WTC11 (cell line): ENCODE measurements at places on chromosomes 3 and 15. TPM values are rescaled to one million over a fixed set of nuclear protein-coding genes. Genes with fewer than 3 reads are reported as not detected.

DNA sequence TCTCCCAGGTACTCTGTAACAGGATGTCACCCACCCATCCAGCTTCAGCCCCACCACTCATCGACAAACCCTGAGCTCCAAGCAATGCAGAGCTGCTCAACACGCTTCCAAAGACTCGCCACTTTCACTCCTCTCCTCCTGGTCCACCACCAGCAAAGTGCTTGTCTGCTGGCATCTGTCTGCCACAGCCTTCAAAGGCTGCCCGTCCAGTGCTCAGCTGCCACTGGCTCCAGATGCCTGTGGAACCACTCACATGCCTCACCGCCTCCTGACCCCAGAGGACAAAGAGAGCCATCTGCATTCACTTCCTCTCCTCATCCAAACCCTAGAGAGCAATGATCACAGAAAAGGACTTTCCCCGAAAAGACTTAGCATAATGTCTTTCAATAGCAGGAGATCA lies 109.5 kb upstream of the OCA2 start:
- no peak for DNase-seq
- H3K36me3 ChIP-seq = peaks cover 42% of the 10 kb centered on the region
- no peak overlapping the region for H3K4me3 ChIP-seq
- H3K27me3 ChIP-seq = no peaks in the 10 kb centered on the region
- peak overlapping the region; percentile 42 for H3K27ac ChIP-seq

- no peaks in the 10 kb centered on the region for H3K36me3 ChIP-seq
- no peak overlapping the region for H3K4me3 ChIP-seq
- H3K27ac ChIP-seq = no peak overlapping the region
- no peak for DNase-seq
Observed at GRCh38 chr15:36254426-36254825, 325.0 kb upstream of the CDIN1 start.

DNA sequence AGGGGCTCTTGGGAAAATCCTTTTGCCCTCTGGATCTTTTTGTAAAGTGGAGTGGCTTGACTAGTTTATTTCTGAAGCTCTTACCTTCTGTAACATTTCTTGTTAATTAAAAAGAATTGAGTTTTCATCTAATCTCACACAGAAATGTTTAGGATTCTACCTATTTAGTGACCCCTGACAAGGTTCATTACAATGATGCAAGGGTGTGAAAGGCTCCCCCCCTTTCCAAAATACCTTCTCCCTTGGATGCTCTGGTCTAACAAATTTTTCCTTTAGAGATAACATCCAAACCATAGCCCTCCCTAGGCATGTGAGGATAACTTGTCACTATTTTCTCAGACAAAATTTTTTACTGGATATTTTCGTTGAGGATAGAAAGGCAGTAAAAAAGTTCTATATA lies 223.9 kb downstream of the THRB start:
- no peaks in the 10 kb centered on the region; the same call in 1 of the 2 replicates for H3K27me3 ChIP-seq
- DNase-seq = no peak
- no peak overlapping the region for H3K27ac ChIP-seq
- no peak overlapping the region for H3K4me3 ChIP-seq
- H3K36me3 ChIP-seq = no peaks in the 10 kb centered on the region

GRCh38 chr15:73923156-73923487 lies 3.1 kb upstream of the LOXL1 start:
- H3K4me3 ChIP-seq = peak overlapping the region; percentile 47
- no peak for DNase-seq
- H3K27ac ChIP-seq = no peak overlapping the region; the same call in 1 of the 2 replicates
- peaks cover 55% of the 10 kb centered on the region for H3K4me1 ChIP-seq
- peaks cover 10% of the 10 kb centered on the region for H3K27me3 ChIP-seq
- H3K36me3 ChIP-seq = peaks cover 10% of the 10 kb centered on the region

DNA sequence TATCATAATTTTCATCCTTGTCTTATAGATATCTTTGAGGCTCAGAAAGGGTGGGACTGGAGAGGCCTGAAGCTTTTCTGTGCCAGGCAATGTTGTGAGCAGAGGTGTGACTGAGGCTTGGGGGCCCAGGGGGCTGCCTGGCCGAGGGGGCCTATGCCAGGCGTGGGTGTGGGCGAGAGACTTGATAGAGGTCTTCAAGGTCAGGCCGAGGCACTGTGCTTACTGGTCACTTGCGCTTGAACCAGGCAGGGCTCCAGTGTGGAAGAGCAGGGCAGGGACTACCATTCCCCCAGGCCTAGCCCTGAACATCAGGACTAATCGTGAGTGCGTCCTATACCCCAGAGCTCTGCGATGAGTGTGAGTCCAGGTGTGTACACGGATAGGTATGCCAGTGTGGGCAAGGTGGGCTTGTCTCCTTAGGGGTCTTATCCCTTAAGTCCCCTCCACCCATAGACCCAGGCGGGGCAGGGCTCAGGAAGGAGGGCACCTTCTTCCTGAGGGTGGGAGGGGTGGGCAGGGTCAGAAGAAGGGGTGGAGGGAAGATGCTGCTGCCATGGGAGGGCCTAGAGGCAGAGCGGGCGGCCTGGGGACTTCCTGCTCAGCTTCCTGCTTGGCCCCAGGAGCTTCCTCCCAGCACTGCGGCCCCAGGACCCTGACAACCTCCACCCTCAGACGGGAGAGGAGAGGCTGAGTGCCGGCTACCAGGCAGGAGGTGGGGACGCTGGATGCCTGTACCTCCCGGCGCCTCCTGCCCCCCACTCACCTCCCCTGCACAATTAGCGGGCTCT lies 84.7 kb downstream of the LINGO1 start:
- no peaks in the 10 kb centered on the region for H3K36me3 ChIP-seq
- H3K4me1 ChIP-seq = peaks cover 18% of the 10 kb centered on the region
- no peak overlapping the region for H3K4me3 ChIP-seq
- peaks cover 3% of the 10 kb centered on the region for H3K27me3 ChIP-seq
- no peak overlapping the region for H3K27ac ChIP-seq

DNA sequence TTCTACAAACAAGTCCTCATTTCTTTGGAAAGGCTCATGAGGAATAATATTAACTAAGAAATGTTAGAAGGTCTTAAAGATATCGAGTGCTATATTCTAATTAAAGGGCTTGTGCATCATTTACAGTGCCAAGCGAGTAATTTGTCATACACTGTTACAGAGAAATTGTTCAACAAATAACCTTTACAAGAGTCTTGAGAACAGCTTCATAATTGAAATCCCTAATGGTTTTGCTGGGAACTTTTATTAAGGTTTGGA lies 209.5 kb downstream of the MECOM start:
- H3K4me1 ChIP-seq = peaks cover 16% of the 10 kb centered on the region
- H3K27ac ChIP-seq = no peak overlapping the region
- no peak overlapping the region for H3K4me3 ChIP-seq
- H3K36me3 ChIP-seq = no peaks in the 10 kb centered on the region
- H3K27me3 ChIP-seq = no peaks in the 10 kb centered on the region

DNA sequence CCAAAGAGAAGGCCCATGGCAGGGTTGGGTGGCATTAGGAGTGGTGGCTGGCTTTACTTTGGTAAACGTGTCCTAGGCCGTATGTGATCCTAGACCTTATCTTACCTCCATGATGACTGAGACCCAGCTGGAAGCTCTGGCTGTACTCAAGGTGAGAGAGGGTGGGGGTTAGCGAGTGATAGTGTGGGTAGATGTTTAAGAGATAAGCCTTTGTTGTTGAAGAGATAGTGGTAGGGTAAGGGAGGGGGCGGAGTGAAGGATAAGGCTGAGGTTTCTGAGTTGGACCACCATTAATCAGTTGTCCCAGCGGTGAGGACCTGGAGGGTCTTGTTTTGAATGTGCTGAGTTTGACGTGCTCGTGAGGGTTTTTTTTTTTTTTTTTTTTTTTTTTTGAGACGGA lies 61.5 kb upstream of the ULK4 start:
- H3K4me3 ChIP-seq = no peak overlapping the region
- H3K4me1 ChIP-seq = peaks cover 60% of the 10 kb centered on the region
- no peaks in the 10 kb centered on the region for H3K36me3 ChIP-seq
- no peak for DNase-seq
- H3K27ac ChIP-seq = peak overlapping the region; percentile 82
- no peaks in the 10 kb centered on the region for H3K27me3 ChIP-seq

GRCh38 chr3:172175254-172175599 lies 135.8 kb downstream of the FNDC3B start:
- H3K4me1 ChIP-seq = peaks cover 84% of the 10 kb centered on the region
- DNase-seq = no peak
- H3K27me3 ChIP-seq = no peaks in the 10 kb centered on the region
- H3K36me3 ChIP-seq = no peaks in the 10 kb centered on the region; the same call in 1 of the 2 replicates

- H3K27ac ChIP-seq = no peak overlapping the region
- H3K36me3 ChIP-seq = peaks cover 8% of the 10 kb centered on the region
- no peak overlapping the region for H3K4me3 ChIP-seq
- peaks cover 10% of the 10 kb centered on the region for H3K27me3 ChIP-seq
- no peak for DNase-seq
Observed at GRCh38 chr3:87148020-87148419, 79.1 kb upstream of the CHMP2B start.

GRCh38 chr3:195005251-195005620 lies 265.7 kb downstream of the XXYLT1 start:
- DNase-seq = peak; percentile 39
- H3K27ac ChIP-seq = no peak overlapping the region
- peaks cover 29% of the 10 kb centered on the region for H3K4me1 ChIP-seq
- H3K27me3 ChIP-seq = peaks cover 7% of the 10 kb centered on the region; the same call in 1 of the 2 replicates
- H3K4me3 ChIP-seq = no peak overlapping the region

DNA sequence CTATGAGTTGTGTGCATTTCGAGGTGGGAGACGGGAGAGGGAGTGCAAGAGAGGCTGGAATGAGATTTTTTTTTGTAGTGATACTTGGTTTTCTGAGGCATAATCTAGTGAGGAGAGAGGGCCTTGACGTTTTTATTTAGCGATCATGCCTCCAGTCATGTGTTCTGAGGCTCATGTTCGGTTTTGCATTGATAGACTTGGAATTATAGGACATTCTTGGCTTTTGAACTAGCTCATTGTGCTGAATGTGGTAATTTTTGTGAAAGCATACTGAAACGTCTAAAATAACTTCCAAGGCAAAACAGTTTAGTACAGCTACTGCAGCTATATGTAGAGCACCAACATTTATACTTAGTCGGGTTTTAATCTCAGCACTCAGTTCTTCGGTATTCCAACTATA lies 408.1 kb downstream of the CNTN4 start:
- H3K4me1 ChIP-seq = no peaks in the 10 kb centered on the region
- H3K36me3 ChIP-seq = peaks cover 86% of the 10 kb centered on the region

GRCh38 chr3:184784731-184785500 lies 27.1 kb upstream of the VPS8 start:
- H3K27me3 ChIP-seq = no peaks in the 10 kb centered on the region; the same call in none of the 2 replicates
- H3K4me1 ChIP-seq = peaks cover 35% of the 10 kb centered on the region
- H3K36me3 ChIP-seq = no peaks in the 10 kb centered on the region
- no peak for DNase-seq

GRCh38 chr3:13141183-13141582 lies 68.0 kb upstream of the IQSEC1 start:
- H3K4me3 ChIP-seq = no peak overlapping the region
- H3K27me3 ChIP-seq = no peaks in the 10 kb centered on the region
- no peaks in the 10 kb centered on the region for H3K36me3 ChIP-seq
- peaks cover 11% of the 10 kb centered on the region for H3K4me1 ChIP-seq
- no peak for DNase-seq

GRCh38 chr15:89656116-89656815 lies 999 bp upstream of the KIF7 start:
- H3K27me3 ChIP-seq = peaks cover 34% of the 10 kb centered on the region
- peak overlapping the region; percentile 84 for H3K4me3 ChIP-seq
- DNase-seq = no peak
- peaks cover 7% of the 10 kb centered on the region; the same call in 1 of the 2 replicates for H3K36me3 ChIP-seq
- no peak overlapping the region for H3K27ac ChIP-seq
- H3K4me1 ChIP-seq = peaks cover 10% of the 10 kb centered on the region

DNA sequence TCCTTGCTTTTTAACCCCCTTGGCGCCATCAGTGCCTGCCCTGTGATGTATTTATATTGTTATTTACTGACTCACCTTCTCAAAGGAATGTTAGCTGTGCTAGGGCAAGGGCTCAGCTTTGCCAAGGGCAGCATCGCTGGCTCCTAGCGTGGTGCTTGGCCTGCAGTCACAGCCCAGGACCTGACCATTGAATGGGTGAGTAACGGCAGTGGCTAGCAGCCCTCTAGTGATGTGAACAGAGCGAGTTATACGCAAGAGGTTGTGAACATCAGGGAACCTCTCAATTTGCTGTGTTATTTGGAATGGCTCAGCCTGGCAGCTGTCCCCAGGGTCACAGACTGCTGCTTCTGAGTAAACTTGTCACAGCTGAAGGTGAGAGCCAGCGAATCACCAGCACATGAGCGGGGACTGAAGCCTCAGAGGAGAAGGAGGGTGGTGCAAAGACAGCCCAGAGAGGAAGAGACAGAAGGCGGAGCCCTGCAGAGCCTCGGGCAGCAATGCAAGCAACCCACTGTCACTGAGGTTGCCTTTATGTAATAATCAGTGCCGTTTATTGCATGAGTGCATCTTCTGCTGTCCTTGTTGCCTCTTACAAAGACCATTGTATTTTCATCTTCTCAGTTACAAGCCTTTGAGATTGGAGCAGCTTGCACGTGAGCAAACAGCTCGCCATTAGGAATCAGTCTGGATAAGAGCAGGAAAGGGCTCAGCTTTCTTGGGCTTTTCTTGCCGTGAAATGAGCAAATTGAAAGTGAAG lies 158.3 kb downstream of the SLCO3A1 start:
- H3K4me3 ChIP-seq = no peak overlapping the region
- no peaks in the 10 kb centered on the region for H3K36me3 ChIP-seq
- DNase-seq = no peak
- H3K27ac ChIP-seq = no peak overlapping the region

DNA sequence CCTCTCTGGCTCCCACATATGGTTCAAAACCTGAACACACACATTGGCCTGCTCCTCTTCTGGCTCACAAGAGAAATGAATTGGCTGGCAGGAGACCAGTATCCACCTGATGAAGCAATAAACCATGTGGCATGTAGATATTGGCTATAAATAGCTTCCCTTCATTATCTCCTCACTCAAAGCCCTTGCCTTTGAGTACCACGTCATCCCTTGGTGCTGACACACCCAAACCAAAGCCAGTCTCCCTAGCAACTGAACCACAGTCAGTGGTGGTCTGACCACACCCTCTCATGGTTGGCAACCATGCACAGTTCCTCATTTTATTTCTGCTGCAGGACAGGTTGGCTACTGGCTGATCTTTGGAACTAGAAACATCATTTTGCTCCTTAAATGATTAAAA lies 98.8 kb downstream of the ZNF621 start:
- H3K4me1 ChIP-seq = peaks cover 3% of the 10 kb centered on the region; the same call in 1 of the 2 replicates
- no peak overlapping the region for H3K27ac ChIP-seq
- no peak for DNase-seq
- peaks cover 5% of the 10 kb centered on the region for H3K36me3 ChIP-seq
- H3K4me3 ChIP-seq = no peak overlapping the region

- H3K36me3 ChIP-seq = no peaks in the 10 kb centered on the region
- H3K4me3 ChIP-seq = no peak overlapping the region
- peaks cover 20% of the 10 kb centered on the region for H3K4me1 ChIP-seq
- no peak overlapping the region for H3K27ac ChIP-seq
- no peak for DNase-seq
Observed at GRCh38 chr3:109050591-109051167, 67.3 kb downstream of the MORC1 start.

Gene ATP13A5
- total RNA-seq = not detected in 3 replicates

Gene ABHD10
- total RNA-seq = 27.6 to 32.4 TPM (median 29.2 TPM) in 3 replicates

Gene PGBD4
- total RNA-seq = 1.1 to 1.2 TPM (median 1.1 TPM) in 3 replicates

Gene TRAIP
- 25.9 to 31.8 TPM (median 29.9 TPM) in 3 replicates for total RNA-seq

Gene GOLGA8R
- total RNA-seq = 0.23 to 0.50 TPM (median 0.50 TPM) in 3 replicates

Gene SI
- total RNA-seq = not detected in 3 replicates

Gene SAMMSON
- 0.11 to 0.13 TPM (median 0.11 TPM) in 3 replicates for total RNA-seq

Gene PCLAF
- total RNA-seq = 27.2 to 41.6 TPM (median 41.5 TPM) in 3 replicates

Gene PLIN1
- 0.37 to 0.70 TPM (median 0.48 TPM) in 3 replicates for total RNA-seq

Gene ST3GAL6
- total RNA-seq = 8.1 to 8.7 TPM (median 8.3 TPM) in 3 replicates
